Ecto neural progenitor cell (in vitro differentiated cells): ENCODE measurements at places on chromosomes 2 and 18.
A peak's percentile ranks its signal among the peaks of the same experiment; 100 is the strongest.

- peak; percentile 72 for DNase-seq
These were observed 97.2 kb downstream of the INSIG2 start for GRCh38 chr2:118185210-118186109.

DNA sequence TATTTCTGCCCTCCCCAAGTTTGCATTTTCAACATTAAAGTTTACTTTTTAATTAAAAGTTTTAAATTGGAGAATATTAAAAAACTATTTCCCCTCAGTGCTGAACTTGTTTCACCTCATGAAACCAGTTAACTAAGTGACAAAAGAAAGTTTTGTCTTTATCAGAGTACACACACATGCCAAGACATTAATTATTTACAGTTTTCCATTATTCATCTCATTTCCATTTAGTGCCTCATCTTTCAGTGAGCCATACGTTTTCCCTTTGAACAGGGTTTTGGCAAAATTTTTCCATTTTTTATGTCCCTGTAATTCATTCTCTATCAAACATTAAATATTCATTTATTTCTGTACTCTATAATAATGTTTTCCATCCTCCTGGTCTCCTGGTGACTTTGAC is 53.2 kb downstream of the SF3B1 start:
- no peak for DNase-seq

GRCh38 chr2:68404164-68404563 is 39.1 kb downstream of the PLEK start:
- no peak for DNase-seq

- peak; percentile 61 for DNase-seq
These were observed 61.4 kb upstream of the KIF5C start for GRCh38 chr2:148813603-148814065.

- DNase-seq: no peak
These were observed 106.9 kb downstream of the HDAC4 start for GRCh38 chr2:239293775-239294430.

GRCh38 chr2:25322312-25322711 is 19.4 kb downstream of the DNMT3A start:
- DNase-seq: no peak

DNA sequence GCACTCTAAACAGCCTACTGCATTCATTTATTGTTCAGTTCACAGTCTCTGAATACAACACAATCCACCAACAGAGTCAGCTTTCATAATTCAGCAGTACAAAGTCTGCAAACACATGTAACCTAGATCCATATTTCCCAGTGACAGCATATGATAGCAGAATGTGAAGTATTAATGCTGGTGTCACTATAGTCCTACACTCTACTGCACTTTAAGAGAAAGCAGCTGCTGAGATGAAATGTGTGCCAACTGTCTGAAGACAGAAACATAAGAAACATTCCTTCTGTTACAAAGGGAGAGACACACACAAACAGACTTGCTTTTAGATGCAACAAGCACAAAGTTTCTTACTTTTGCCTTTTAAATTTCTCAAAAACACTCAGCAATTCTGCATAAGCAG is 441.8 kb downstream of the ZEB2 start:
- no peak for DNase-seq

- no peak for DNase-seq
These were observed 239.0 kb upstream of the FANCL start for GRCh38 chr2:58480141-58480540.

DNA sequence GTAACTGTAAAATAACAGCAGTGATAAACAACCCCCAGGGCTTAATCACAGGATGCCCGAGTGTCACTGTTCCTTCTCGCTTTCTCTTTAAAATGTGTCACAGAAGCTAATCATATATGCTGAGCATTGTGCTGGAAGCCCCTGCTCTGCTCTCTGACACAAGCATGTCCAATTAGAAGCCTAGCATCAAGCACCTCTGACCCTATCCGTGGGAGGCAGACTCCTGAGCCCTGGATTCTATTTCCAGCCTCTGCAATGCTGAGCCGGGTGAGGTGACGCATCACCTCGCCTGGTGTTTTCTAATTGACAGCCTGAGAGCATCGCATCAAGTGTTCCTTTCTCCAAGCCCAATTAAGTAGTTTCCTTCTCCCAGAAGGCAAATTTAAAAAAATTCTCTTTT is 19.7 kb upstream of the SCG2 start:
- DNase-seq: peak; percentile 50

GRCh38 chr2:3600256-3600855 is 5.4 kb downstream of the COLEC11 start:
- DNase-seq: no peak

GRCh38 chr2:200765995-200766660 is 45.6 kb upstream of the BZW1 start:
- no peak for DNase-seq

DNA sequence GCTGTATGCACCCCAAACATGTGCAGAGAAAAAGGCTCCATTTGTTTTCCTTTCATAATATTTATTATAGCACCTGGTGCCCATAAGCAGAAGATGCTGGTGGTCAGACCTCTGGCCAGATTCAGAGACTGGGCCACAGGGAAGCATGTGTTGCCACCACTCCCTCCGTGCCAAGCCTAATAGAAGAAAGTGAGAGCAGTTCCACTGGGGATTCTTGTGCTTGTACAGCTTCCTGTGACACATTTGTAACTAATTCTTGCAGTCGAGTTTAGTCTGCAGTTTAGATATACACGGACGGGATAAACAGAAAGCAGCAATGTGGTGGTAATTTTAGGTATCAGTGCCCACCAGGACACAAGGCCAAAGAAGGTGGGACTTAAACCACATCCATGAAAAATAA is 135.4 kb upstream of the PIEZO2 start:
- no peak for DNase-seq

GRCh38 chr2:174699993-174700766 is 64.1 kb downstream of the CHRNA1 start:
- no peak for DNase-seq

- no peak for DNase-seq
These were observed 34.5 kb upstream of the FOSL2 start for GRCh38 chr2:28357948-28358667.

DNA sequence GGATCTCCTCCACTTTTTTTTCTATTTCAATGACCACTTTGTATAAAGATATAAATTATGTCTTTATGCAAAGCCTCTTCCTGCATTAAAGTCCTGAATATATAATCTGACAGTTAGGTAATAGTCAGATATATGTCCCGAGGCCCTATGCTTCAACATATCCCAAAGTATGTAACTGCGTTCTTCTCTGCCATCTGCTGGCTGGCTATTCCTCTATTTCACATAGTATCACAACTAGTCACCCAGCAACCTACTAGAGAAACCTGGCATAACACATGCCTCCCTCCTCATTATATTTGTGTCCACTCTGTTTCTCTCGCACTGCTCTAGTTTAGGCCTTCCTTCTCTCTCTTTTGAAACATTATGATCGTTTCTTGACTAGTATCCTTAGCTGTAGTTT is 640.8 kb downstream of the DPP10 start:
- DNase-seq: no peak

DNA sequence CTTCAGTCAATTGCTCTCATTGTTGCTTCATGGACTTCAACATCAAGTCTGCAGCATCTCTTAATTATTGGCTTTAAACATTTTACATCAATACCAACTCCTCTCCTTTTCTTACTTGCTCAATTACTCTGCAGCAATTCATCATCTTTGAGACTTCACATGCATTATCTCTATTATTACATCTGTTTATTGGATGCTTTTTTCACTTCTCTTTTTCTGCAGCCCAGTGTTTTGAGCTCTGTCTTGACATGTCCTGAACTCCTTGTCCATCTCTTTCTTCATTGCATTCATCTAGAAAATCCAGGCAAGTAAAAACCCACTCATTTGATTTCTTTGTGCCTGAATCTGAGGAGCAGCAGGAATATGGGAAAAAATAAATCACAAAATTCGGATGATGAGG is 647.9 kb downstream of the PLCL1 start:
- no peak for DNase-seq

- no peak for DNase-seq
These were observed 102.9 kb downstream of the ZFP36L2 start for GRCh38 chr2:43123486-43123885.

- no peak for DNase-seq
These were observed 78.2 kb downstream of the SH3RF3 start for GRCh38 chr2:109207176-109207575.

- no peak for DNase-seq
These were observed 65.3 kb upstream of the DNER start for GRCh38 chr2:229779650-229780049.

DNA sequence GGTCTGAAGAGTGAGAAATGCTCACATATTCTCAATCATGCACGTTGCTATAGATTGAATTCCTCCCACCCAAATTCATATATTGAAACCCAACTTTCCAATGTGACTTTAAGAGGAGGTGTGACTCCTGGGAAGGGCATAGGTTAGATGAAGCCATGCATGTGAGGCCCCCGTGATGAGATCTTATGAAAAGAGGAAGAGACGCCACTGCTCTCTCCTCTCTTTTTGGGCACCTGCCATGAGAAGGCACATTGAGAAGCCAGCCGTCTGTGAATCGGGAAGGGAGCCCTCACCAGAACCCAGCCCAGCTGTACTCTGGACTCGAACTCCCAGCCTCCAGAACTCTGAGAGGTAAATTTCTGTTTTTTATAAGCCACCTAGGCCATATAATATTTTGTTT is 842.6 kb upstream of the SALL3 start:
- DNase-seq: no peak

DNA sequence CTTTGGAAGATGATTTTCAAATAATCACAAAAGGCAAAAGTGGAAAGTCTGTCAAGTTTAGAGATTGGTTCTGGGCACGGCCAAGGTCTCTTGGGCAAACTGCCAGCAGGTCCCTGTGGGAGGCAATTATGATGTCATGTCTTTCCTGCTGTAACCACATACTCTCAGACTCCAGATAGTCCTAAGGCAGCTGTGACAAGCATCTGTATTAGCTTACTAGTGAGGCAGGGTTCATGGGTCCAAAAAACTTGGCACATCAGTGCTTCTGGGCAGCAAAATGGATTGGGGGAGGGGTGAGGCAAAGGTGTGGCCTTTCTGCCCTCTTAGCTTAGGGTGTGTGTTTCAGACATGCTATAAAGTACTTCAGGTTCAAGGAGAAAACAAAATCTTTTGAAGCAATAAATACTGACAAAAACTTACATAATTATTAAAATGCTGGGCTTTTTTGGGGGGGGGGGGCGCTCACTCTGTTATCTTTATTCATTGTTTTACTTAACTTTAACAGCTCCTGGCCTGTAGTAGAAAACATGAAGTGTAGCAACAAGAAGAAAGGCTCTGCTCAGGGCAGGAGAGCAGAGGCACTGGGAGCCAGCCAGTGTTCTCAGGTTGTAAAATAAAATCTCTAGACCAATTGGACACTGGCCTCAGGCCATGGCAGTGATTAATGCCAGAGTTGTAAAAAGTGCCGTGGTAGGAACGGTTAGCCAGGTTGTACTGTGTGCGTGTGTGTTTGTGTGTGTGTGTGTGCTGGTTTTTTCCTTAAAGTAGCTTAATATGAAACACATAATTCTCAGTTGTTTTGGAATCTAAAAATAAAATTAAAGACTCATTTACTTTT is 14.3 kb upstream of the TANC1 start:
- DNase-seq: no peak

DNA sequence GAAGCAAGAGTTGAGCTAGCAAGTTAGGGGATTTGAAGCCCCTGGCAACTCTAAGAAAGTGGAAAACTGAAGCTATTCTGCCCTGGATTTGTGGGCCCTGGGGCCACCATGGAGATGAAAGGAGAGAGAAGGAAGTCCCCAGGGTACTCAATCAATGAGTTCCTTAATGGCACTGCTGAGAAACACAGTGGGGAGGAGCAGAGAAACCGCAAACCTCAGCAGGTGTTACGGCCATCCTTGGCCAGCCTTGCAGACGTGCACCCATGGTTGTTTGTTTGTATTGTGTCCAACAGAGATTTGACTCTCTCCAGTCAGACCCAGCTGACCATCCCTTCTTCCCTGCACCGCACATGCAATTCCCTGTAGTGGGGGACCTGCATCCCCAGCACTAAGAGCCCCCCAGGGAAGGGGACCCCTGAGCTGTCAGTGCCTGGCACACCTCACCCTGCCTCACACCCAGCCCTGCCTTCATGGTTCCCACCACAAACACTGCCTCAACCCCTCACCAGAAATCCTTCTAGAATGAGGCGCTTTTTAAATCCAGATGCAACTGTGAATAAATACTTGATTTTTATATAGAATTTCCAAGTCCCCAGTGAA is 255.3 kb downstream of the SH3BP4 start:
- DNase-seq: peak; percentile 32

GRCh38 chr18:40985436-40985835 is 969.6 kb upstream of the PIK3C3 start:
- no peak for DNase-seq

DNA sequence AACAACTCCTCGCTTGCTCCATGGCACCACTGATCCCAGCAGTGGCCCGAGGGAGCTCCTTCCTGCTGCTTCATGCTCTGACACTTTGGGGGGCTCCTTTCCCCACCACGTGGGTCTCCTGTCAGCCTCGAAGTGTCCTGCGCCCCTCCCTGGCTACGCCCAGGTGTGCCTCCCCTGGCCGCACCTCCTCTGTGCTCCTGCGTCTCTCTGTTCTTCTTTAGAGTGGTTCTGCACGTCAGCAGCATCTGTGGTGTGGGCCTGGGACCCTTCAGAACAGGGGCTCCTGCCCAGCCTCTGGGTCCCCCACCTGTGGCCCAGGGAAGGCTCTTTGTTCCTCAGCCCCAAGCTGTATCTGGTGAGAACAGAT is 26.7 kb upstream of the NTSR2 start:
- no peak for DNase-seq

- DNase-seq: no peak
These were observed 120.1 kb upstream of the REV1 start for GRCh38 chr2:99609851-99610381.

DNA sequence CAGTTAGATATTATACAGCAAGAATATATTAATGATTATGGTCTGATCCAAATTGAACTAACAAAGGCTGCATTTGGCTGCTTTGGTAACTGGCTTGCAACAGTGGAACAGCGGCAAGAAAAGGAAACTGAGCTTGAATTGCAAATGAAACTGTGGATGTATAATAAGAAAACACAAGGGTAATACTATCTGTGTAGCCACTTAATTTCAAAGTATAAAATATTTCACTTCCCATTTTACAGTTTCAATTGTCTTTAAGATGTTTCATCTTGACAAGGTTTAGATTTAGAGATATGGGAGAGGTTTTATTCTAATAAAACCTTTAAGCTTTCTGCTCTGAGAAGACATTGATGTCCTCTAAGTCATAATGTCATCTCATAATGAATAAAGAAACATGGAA is 23.8 kb downstream of the WDR75 start:
- no peak for DNase-seq
